ENCODE measurements at places on chromosomes 5 and 9. TPM values are rescaled to one million over a fixed set of nuclear protein-coding genes. Genes with fewer than 3 reads are reported as not detected.

DNA sequence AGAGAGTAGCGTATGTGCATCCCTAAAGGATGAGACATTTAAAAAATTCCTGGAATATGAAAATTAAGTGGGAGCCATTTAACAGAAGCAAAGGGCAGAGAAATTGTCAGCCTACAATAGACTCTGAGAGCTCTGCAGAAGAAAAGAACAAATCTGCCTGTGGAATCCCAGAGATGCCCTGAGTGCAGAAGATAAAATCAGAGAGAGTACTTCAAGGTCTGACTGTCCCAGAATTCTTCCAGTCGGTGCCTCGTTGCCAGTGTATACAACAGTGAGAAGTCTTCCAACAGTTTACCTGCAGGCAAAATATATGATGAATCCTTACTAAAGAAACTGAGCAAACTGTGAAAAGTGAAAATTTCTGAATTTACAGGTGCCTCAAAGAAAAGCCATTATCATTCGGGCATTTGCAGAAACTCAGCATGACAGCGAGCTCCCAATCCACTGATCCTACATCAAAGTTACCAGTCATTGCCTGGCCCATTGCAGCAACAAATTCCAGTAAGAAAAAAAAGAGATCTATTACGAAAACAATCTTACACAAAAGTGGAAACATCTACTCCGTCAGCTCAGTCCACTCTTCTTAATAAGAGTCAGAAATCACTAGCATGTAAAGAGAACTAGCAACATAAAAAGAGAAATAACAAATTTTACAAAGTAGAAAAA is 92.8 kb upstream of the VCAN start:
- DNase-seq, result no peak

DNA sequence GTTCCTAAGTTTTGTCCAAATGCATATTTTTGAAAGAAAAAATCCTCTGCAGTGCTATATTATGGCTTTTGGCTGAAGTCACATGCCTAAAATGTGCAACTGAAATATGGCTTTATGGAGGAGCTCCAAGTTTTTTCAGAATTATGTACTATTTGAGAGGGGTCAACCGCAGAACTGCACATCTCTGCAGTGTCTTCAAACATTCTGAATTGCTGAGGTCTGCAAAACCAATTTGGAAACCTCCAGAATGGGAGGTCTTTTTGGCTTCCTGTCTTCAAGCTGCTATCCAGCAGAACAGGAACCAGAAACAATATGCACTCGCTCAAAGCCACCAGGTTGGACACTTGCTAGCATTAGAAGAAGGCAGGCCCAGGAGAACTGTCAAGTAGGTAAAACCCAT is 376.0 kb upstream of the PAPPA start:
- no peak for DNase-seq

PCDHB16 gene
- 0.07 TPM for total RNA-seq

- DNase-seq, result no peak
Observed at GRCh38 chr5:172906888-172907287, 52.3 kb upstream of the RPL26L1 start.

DNA sequence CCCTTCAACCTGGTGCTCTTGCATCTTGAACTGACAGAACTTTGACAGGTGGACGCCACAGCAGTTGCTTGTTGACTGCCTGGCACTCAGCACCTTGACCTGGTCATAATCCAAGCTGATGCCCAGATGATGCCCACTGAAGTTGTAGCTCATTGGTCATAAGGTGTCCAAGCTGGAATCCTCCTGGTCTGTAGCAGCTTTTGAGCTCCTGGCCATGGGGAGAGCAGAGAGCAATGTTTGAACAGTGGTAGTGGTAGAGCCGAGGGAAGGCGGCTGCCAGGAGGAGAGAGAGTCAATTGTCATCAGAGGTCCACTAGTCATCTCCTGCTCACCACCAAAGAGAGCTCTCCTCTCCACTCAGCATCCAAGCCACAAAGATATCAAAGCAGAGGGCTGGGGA is 23.3 kb downstream of the CSF2 start:
- DNase-seq, result no peak

- no peak for DNase-seq
Observed at GRCh38 chr9:21744841-21745240, 57.6 kb upstream of the MTAP start.

TMEFF1 gene
- total RNA-seq, result 4.2 TPM

DNA sequence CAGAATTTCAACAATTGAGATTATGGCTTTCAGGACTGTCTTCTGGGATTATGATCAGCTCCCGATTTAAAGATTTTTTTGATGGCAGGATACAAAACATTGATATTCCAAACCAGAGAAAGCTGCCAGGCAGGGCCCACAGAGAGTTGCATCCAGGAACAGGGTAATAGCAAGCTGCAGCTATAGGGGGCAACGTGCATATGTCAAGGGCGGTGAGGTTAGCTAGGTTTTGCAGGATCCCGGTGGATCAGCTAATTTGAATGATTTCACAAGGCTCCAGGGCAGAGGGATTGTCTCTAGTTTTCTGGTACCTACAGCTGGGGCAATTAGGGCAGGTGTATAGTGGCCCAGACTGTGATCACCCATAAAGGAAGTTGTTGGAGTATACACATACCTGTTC is 339.4 kb downstream of the CHSY3 start:
- DNase-seq, result peak; percentile 5

- no peak for DNase-seq
Observed at GRCh38 chr9:23766613-23767012, 59.4 kb downstream of the ELAVL2 start.

RNF183 gene
- total RNA-seq, result 1.5 TPM

DNA sequence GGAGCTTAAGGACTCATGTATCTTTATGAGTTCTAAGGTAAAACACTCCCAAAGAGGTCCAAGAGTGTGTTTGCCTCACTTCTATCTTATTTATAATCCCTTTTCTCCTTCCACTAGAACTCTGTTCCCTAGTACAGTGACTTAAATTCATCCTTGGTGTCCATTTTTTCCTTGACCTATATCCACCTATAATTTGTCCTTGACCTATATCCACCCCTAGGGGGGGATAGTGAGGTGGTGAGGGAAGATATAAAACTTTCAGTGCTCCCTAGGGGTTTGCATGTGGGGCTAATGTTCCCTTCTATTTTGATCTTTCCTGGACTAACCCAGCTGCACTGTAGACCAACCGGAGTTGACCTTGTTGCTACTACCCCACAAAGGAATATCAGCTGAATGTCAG is 83.5 kb upstream of the GNAQ start:
- DNase-seq, result peak; percentile 4

PRDM9 gene
- total RNA-seq, result not detected

TLR4 gene
- not detected for total RNA-seq

- no peak for DNase-seq
Observed at GRCh38 chr5:96033116-96033515, 71.5 kb upstream of the ELL2 start.

FBP2 gene
- not detected for total RNA-seq

ELL2 gene
- 78.1 TPM for total RNA-seq

DNA sequence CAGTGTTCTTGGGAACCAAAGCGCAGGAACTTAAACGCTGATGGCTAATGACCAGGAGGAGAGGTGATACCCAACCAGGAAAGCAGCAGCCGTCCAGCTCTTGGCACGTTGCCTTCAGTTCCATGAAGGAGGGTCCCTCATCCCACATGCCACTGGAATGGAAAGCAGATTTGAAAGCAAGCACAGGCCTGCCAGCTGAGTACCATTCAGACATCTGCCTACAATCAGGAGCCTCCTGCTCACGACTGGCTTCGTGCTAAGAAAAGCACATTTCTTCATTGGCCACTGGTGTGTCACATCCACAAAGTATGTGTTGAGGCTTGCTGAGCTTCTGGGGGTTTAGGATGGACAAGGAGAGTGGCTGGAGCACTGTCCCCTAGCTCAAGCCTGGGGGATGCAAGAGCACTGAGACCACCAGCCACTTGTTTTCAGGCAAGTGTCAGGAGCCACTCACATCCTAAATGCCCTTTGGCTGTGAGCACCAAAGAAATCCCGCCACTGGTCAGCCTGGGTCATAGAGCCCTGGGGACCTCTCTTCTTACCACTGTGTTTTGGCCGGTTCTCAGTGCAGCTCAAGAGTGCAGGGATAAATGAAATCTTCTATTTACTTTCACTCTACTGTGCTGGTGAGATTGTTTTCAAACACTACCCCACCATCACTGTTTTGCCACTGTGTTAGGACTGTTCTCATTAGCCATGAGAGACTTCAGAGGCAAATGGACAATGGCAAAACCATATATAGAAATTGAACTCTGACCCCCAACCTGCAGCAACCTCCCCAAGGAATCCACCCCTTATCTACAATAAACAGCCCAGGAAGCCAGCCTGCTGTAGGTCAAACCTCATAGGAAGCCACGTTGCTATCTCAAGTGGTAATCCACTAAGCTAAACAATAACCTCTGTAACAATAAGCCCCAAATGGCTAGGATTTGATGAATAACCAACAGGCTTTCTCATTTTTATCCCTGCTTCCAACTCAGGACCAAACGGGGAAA is 58.3 kb downstream of the MTX3 start:
- DNase-seq, result peak; percentile 61

UBAP2 gene
- 96.2 TPM for total RNA-seq

DNA sequence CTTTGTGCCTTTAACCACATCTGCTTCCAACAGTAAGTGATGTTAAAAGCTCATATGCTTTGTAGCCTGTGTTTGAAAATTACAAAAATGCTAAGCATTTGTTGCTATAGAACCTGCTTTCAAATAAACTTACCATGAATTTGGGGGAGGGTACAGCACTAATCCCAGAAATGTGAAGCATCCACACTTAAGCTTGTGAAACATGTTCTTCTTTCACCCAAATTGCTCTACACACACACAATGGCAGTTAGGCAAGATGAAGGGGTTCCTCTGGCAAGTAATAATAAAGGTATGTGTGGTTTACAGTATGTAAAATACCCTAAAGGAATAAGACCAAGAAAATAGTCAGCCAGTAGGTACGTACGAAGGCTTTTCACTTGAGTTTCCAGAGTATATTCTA is 165.6 kb downstream of the SMARCA2 start:
- no peak for DNase-seq

C5orf52 gene
- not detected for total RNA-seq

DNA sequence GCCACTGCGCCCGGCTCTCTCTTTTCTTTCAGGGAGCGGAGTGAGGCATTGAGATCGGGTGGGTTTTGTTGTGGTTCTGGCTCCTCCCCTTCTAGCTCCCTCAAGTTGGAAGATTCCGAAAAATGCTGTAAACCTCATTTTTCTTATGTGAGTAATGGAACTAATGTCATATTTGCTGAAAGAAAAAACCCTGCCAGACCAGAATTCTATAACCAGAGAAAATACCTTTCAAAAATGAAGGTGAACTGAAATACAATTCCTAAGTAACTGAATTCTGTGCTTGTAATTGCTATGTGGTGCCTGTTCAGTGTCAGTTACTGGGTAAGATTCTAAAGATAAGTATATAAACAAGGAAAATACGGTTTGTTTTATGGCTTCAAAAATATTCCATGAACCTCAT is 30.9 kb upstream of the CDK20 start:
- DNase-seq, result no peak

DMRT2 gene
- total RNA-seq, result 0.61 TPM

DNA sequence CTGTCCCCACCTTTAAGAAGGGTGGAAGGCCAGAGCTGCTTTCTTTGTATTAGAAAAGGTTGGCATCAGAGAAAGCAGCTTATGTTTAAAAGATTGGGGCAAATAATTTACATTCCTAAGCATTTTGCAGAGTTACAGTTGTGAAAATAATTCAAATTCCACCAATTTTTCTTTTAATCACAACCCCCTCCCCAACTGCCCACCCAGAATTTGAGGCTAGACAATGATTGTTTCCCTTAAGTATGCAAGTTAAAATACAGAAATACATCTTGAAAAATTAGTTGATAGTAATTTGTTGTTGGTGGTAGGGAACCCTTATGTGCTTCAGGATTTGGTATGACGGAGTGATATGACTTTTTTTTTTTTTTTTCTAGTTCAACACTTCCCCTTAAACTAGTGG is 133.0 kb downstream of the ZSWIM6 start:
- DNase-seq, result no peak

GRCh38 chr5:97151370-97151769 is 9.0 kb upstream of the LIX1 start:
- no peak for DNase-seq

DNA sequence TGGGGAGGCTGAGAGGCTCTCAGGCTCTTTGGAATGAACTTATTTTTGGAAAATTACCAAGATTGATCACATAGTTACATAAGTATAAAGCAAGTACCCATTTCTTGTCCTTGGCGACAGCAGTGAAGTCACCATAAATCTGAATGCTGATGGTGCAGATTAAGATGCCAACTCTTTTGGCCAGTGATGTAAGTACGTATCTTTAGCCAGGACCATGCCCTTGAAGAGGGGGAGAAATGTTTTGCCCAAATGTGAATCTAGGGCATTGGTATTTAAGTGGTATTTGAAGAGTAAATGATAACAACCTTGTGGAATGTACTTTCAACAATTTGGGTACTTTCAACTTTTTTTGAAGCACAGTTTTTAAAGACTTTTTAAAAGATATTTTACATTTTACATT is 68.2 kb upstream of the RAD23B start:
- DNase-seq, result no peak

GRCh38 chr5:144333336-144333920 is 162.8 kb downstream of the KCTD16 start:
- DNase-seq, result no peak

- no peak for DNase-seq
Observed at GRCh38 chr9:136001231-136001630, 40.1 kb upstream of the UBAC1 start.

LCN12 gene
- 20.0 TPM for total RNA-seq

DNA sequence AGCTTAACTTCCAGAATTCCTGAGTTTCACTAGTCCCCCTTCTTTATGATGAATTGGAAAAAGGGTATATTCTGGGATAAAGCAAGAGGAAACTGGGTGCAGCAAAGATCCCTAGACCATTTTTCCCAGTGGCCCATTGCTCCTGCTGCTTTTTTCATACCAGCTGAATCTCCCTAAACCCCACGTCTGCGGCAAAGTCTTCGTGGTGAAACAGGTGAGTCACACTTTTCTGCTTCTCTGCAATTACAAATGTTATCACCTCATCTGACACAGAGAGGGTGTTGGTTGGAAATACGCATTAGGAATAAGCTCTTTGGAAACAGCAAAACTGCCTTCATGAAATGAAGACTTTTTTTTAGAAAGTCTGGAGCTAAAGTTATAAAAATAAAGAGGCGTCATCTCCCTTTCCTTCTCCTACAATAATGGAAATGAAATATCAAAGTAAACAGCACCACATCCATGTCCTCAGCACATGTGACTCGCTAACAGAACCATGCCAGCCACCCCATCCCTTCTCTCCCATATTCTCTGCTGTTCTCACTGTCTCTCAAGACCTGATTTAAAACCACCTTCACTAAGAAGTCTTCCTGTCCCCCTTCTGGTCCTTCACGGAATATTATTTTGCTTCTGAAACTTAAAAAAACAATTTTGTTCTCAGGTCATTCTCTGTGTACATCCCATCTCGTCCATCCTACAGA is 39.5 kb upstream of the GLRX start:
- no peak for DNase-seq

- DNase-seq, result no peak
Observed at GRCh38 chr9:38263532-38263931, 129.0 kb upstream of the ALDH1B1 start.

- DNase-seq, result no peak
Observed at GRCh38 chr5:7857926-7858632, 7.1 kb upstream of the CFAP90 start.

MELK gene
- 59.6 TPM for total RNA-seq

DDX4 gene
- total RNA-seq, result 0.26 TPM

- DNase-seq, result no peak
Observed at GRCh38 chr9:306907-307306, 92.2 kb downstream of the DOCK8 start.
